ENCODE measurements at places on chromosomes 6 and 20.
A peak's percentile ranks its signal among the peaks of the same experiment; 100 is the strongest.

- DNase-seq, result no peak
Observed at GRCh38 chr6:42101186-42101657, 41.2 kb downstream of the C6orf132 start.

DNA sequence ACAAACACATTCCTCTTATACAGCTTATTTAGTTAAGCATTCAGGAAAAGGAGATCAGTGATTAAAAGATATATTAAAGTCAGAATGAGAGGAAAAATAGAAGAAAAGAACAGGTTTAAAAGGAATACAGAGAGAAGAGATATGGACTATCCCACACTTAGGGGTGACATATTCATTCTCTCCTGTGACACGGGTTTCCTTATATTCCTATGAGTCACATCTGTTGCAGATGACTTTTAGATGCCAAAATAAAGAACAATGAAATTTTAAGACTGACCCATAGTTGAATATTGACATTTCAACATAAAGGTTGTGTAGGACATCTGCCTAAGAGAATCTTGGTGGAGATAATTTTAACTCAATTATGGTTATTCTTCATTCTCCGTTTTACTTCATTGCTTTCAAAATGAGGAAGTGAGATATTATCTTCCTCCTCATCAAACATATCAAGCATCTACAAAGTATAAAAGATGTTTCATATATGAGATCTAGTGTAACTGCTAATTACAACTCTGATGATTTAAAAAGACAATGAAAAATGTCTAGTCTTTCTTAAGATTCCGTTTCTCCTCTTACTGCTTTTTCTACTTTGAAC lies 1336.7 kb upstream of the CITED2 start:
- DNase-seq, result no peak

DNA sequence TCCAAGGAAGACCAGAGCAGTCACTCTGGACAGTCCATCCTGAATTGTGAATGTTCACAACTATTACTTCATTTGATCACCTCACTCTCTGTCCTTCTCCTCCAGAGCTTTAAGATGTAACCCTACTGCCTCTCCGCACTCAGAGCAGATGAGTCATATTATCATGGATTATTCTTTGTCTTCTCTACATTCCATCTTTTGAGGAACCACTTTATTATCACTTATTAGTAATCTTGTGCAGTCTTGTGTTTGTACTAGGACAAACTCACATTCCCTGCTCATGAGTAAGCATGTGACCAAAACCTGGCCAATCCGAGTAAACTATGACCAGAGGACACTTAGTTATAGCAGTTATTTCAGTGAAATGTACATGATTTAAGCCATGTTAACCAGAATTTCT lies 401.5 kb upstream of the ADGRB3 start:
- no peak for DNase-seq

DNA sequence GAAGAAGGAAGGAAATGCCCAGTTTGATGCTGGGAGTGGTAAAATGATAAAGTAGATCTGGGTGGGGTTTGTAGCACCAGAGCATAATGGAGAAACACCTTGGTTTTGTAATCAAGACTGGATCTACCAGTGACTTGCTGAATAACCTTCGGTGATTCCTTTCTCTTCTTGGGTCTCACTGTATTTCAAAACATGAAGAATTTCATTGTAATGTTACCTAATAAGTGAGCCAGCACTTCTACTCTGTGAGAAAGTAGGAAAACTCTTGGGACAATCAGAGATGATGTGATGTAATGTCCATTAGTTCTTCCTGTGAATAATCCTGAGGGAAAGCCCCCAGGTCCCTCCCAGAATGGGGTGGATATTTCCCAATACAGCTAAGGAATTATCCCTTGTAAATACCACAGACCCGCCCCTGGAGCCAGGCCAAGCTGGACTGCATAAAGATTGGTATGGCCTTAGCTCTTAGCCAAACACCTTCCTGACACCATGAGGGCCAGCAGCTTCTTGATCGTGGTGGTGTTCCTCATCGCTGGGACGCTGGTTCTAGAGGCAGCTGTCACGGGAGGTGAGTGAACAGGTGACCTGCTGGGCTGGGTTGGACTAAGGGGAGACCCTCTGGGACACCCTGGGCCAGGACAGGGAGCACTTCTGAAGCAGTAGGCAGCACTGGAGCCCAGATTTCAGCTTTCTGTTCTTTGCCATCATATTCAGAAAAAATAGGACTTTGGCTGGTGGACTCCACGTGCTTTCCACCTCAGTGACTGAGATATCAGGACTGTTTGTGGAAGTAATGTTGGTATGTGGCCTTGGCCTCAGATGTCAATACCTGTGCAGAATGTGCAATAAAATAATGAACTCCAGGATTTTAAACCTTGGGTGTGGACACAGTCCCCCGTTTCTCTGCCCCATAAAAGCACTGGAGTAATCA lies at the start of gene PI3:
Gene PI3 (plus strand): TSS at position 469 of the 931 bp plus-strand sequence. CDS start 21 bp downstream, at position 490.
- no peak for DNase-seq

DNA sequence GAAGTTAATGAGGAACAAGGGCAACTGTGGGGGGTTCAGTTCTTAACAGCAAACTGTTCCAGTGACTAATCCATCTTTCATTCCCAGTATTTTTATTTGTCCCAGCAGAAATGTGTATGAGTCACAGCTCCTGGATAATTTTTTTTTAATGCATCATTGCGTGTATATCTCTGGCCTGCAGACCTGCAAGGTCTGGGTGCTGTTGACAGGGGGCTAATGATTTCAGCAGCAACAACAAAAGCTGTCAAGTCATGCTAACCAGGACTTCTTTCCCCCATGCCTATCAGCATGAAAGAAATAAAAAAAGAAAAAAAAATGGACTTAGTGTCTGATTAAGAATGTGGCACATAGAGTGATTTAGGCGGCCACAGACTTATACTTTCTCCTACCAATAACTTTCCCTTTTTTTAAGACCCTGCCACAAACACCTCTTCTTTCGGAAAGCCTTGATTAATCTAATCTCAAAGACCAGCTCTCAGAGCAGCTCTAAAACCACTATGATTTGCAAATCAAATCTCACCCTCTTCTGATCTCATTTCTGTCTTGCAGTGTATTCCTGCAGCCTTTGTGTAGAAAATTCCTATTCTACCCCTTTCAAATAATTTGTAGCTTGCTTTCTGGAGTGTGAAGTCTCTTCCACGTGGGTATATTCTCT lies 14.2 kb upstream of the PREX1 start:
- DNase-seq, result no peak

- DNase-seq, result no peak
Observed at GRCh38 chr6:128919412-128920180, 36.7 kb downstream of the LAMA2 start.

DNA sequence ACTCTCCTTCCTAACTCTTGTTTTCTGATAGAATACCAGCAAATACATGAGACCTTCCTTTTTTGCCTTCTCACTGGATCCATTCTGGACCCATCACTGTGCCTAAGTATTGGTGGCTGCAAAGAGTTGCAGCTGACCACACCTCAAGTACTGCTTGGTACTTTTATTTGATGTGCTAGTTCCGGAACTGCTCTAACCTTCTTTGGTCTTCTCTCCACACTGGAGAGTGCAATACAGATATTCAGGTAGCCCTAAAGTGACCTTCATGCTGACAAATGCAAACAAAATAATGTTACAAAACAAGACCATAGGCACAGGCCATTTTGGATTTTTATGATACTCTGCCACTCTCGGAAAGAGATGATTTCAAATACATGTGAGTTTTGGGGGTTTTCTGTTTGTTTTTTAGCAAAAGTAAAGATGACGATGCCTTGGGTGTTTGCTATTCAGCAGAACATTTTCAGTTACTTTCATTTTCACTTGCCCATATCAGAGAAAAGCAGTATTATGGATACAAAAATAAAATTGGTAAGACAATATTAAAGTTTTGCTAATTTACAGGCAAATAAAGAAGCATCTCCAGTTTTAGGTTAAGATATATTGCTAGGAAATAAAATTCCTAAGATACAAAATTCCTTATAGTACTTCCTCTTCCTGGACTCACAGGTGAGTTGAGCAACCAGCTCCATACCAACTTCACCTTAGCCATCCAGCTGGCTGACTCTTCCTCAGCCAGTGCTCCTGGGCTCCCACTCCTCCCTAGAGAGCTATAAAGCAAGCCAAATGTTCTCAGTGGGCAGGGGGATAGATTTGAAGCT lies 42.0 kb downstream of the PTPRK start:
- DNase-seq, result no peak

- DNase-seq, result no peak
Observed at GRCh38 chr6:161644521-161644920, 370.7 kb upstream of the AGPAT4 start.

GRCh38 chr6:45569210-45569945 lies 191.6 kb upstream of the SUPT3H start:
- DNase-seq, result no peak

- no peak for DNase-seq
Observed at GRCh38 chr6:8237668-8238067, 135.3 kb upstream of the EEF1E1 start.

DNA sequence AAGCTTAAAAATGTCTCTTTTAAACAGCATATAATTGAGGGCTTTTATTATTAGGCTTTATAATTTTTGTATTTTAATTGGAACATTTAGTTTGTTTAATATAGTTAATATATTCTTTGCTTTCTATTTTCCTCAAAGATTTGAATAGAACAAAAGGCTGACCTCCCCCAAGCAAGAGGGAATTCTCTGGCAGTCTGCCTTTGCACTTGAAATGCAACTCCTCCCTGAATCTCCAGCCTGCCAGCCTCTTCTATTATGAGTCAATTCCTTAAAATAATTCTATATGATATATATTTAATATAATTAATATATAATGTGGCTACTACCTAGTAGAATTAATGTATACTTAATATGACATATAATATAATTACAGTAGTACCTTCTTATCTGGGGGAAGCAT lies 69.2 kb downstream of the PTPRA start:
- DNase-seq, result no peak

DNA sequence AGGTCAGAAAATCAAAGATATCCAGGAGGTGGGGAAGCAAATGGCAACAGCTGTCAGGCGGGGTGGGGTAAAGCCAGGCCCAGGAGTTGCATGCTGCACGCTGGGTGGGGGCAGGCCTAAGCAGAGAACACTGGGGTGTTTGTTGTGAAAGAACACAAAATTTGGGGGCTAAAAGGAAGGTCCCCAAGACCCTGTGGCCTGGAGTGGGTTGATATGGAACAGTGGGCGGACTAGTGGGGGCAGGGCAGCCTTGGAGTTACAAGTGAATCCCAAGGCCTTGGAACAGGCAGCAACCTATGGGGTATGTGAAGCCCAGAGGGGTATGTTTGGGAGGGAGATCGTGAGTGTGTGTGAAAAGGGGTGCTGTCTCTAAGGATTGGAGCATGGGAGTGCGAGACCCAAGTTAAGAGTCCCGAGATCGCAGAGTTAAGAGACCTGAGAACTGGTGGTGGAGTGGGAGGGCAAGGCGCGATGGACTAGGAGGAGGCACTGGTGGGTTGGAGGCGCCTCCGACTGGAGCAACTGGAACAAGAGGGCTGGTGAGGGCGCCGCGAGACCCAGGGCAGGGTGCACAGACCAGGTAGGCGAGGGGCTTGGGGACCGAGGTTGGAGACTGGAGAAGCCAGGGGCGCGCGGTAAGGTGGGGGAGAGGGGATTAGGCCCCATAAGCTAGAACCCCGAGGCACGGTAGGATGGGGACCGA lies 658 bp downstream of the CUL7 start:
- DNase-seq, result peak; percentile 9

DNA sequence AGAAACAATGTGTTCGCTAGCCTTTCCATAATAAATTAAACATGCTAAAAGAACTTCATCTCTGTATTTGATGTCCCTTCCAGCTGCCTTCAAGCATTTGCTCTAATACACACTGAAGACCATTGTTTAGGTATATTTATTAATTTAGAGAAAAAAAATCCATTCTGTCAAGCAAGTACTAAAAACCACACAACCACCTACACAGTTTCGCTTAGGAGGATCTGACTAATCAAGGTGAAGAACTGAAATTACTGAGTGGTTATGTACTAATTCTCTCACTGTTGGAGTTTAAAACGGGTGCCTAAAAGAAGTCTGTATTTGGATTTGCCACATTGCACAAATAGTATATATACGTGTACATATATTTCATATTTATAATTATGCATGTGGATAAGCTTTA lies 58.9 kb downstream of the GMDS start:
- DNase-seq, result no peak

- DNase-seq, result no peak
Observed at GRCh38 chr20:25306991-25307903, 59.4 kb downstream of the PYGB start.

- DNase-seq, result no peak
Observed at GRCh38 chr6:153301602-153302001, 170.5 kb upstream of the RGS17 start.

- DNase-seq, result no peak
Observed at GRCh38 chr20:3902446-3902845, 13.3 kb downstream of the PANK2 start.

DNA sequence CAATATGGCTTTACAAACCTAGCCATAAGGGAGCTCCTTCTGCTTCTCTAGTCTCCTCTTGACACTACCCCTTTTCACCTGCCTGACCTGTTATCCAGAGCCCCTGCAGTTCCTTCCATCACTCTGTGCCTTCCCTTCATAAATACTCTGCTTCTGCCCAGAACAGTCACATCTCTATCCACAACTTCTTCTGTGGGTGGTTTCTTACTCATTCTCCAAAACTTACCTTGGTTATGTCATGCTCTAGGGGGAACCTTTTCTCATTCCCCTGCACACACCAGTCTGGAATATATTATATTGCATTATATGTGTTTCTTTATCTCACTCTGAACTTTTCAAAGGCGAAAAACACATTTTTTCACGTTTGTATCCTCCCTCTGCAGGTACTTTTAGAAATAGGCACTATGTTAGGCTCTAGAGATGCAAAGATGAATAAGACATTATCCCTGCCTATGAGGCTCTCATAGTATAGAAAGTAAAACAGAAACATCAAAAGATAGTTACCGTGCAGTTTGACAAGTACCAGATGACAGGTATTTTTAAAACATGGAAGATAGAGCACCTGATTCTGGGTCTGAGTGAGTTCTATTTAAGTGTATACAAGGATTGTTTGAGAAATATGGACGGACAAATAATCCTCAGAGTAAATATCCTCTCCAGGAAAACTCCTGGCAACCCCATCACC lies 51.5 kb downstream of the AIG1 start:
- no peak for DNase-seq

DNA sequence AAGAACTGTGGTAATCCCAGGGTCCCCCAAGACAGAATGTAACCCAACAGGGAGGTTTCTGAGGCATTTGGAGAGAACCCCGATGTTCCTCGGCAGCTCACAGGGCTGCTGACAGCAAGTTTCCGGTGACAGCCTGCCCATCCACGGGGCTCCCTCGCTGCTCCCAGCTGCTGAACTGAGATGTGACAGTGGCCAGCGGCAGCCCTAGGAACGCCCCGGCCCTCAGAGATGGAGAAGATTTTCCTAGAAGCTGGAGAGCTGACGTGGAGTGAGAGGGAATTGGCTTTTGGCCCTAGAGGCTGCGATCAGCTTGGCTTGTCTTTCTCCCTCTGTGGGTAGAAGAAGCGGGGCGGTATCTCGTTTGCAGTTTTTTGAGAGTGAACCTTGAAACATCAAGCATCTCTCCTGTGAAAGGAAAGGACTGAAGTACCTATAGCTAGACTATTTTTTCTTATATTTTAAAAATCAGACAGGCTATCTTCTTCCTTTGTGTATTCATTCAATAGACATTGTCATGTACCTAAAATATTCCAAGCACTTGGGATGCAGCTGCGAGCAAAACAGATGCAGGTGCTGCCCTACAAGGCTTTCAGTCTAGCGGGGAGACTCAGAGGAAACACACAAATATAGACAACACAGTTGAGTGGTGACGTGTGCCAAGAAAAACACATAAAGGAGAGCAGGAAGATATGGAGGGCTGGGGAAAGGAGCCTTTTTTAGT lies 28.4 kb upstream of the NFATC2 start:
- no peak for DNase-seq

- DNase-seq, result no peak
Observed at GRCh38 chr6:29537714-29538403, 21.7 kb downstream of the UBD start.
